Jurkat, Clone E6-1 (cell line): ENCODE measurements at places on chromosomes 5 and 9.

DNA sequence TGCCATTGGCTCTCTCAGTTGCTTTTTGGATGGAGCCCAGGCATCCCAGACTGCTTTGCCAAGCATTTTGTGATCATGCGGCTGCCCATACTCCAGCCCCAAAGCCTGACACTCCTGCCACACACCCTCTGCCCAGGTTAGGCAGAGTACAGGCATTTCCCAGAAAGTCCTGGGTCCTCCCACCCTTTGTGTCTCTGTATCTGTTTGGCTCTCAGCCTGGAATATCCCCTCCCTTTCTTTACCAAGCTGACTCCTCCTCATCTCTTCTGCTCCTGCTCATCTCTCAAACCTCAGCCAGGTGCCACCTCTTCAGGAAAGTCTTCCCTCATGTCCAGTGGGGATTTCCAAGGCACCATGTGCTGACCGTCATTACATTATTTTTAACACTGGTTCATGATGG is 14.3 kb upstream of the SH3RF2 start:
- DNase-seq: no peak

DNA sequence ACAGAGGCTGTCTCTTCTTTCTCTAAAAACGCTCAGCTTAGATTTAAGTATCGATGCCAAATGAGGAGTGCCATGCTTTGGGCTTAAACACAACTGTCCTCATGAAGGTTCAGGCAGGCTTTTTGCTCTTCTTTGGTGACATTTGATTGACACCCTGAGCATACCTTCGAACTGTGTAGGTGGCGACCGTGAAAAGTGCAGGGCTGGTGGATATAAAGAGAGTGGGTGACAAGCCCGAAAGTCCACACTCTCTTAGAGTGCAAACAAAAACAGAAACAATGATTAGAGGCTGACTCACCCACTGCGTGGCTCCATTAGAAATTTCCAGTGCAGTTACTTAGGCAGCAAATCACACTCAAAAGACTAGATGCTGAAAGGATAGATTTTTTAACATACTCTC is 141.7 kb downstream of the SYK start:
- DNase-seq: no peak

DNA sequence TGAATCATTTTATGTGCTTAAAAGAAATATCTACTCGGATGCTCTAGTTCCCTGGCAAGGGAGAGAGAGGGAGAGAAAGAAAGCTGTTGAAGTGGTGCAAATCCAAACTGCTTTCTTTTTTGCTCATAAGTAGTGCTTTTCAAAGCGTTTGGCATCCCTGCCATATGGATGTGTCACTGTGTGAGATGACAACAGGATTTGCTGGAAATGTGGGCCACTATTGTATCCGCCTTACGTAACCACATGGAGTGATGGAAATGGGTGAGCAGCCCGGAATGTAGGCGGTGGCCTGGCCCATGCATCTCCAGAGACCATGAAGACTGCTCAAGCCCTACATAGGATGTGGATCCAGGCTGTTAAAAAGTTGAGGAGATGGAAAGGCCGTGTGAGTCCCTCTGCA is 30.8 kb downstream of the TJP2 start:
- DNase-seq: no peak

- peak; percentile 33 for DNase-seq
These were observed 933.6 kb downstream of the CDH12 start for GRCh38 chr5:21919414-21920022.

DNA sequence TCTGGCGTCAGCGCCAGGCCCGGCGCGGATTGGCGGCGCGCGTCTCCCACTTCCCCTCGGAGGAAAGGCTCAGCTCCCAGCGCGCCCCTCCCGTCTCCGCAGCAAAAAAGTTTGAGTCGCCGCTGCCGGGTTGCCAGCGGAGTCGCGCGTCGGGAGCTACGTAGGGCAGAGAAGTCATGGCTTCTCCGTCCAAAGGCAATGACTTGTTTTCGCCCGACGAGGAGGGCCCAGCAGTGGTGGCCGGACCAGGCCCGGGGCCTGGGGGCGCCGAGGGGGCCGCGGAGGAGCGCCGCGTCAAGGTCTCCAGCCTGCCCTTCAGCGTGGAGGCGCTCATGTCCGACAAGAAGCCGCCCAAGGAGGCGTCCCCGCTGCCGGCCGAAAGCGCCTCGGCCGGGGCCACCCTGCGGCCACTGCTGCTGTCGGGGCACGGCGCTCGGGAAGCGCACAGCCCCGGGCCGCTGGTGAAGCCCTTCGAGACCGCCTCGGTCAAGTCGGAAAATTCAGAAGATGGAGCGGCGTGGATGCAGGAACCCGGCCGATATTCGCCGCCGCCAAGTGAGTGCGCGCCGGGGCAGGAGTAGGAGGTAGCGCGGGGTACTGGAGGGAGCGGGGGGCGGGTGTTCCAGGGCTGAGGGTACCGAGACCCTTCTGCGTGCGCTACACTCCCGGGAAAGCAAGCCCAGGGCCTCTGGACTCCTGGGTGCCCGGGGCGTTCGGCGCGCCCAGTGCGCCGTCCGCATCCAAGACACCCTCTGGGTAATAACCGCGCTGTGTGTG is at the start of gene MSX2:
TSS of gene MSX2 (plus strand) at position 99 of the 777 bp plus-strand sequence. CDS start at position 177, 78 bp downstream.
- no peak for DNase-seq

DNA sequence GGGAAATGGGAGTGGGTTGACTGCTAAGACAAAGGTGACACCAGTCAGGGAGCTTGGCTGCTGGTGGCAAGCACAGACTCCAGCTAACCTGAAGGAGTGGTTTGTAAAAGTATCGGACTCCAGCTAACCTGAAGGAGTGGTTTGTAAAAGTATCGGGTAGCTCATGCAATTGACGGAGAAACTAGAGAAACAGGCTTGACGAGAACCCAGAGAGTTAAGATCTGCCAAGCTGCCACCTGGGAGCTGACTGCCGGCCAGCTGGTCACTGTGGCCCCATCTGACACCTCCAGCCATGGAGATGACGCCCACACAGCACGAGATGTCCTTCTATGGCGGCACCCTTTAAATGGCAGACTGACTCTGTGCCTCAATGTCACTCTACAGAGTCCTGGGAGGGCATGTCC is 28.3 kb upstream of the CRB2 start:
- DNase-seq: no peak

DNA sequence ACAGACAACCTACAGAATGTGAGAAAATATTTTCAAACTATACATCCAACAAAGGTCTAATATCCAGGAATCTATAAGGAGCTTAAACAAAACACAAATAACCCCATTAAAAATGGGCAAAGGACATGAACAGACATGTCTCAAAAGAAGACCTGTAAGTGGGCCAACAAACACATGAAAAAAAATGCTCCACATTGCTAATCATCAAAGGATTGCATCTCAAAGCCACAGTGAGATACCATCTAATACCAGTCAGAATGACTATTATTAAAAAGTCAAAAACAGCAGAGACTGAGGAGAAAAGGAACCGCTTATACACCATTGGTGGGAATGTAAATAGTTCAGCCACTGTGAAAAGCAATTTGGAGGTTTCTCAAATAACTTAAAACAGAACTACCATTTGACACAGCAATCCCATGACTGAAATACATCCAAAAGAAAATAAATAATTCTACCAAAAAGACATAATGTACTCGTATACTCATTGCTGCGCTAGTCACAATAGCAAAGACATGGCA is 39.1 kb upstream of the C5orf63 start:
- no peak for DNase-seq

- no peak for DNase-seq
These were observed 147.3 kb downstream of the SGCD start for GRCh38 chr5:156474251-156474650.

DNA sequence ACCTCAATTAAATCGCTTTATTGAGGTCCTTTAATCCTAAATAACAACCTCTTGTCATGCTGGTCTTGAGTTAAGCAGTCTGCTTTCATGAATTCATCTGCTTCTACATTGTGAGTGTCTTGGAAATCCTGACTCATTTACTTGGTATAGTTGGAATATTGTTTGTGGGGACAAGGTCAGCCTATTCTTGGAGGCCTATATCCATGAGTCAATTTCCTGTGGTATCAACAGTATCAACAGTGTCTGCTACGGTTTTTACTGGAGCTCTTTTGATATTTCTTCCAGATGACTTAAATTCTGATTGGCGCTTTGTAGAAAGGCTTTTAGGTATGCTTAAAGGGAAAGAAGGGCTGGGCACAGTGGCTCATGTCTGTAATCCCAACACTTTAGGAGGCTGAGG is 71.2 kb upstream of the PARP8 start:
- DNase-seq: no peak

- no peak for DNase-seq
These were observed 42.4 kb upstream of the PHYKPL start for GRCh38 chr5:178274781-178275537.

GRCh38 chr5:110087829-110088228 is 398.1 kb downstream of the MAN2A1 start:
- no peak for DNase-seq

DNA sequence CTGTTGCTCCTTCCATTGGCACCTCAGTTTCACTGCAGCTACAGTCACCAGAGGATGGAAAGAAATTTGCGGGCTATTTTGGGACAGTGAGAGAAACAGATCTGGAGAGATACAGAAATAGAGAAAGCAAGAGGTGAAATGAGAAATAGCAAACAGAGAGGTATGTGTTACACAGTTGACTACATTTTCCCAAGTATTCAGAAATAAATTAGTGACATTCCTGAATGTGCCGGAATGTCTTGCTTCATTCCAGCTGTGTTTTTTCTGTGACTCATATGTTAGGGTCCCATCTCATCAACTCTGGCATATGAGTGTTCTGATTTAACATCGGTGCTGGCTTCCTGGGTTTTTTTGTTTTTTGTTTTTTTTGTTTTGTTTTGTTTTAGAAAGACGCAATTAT is 63.8 kb upstream of the ZNF462 start:
- no peak for DNase-seq

GRCh38 chr9:1094749-1095148 is 44.6 kb downstream of the DMRT2 start:
- no peak for DNase-seq

GRCh38 chr5:10678244-10678643 is 82.8 kb downstream of the DAP start:
- no peak for DNase-seq

DNA sequence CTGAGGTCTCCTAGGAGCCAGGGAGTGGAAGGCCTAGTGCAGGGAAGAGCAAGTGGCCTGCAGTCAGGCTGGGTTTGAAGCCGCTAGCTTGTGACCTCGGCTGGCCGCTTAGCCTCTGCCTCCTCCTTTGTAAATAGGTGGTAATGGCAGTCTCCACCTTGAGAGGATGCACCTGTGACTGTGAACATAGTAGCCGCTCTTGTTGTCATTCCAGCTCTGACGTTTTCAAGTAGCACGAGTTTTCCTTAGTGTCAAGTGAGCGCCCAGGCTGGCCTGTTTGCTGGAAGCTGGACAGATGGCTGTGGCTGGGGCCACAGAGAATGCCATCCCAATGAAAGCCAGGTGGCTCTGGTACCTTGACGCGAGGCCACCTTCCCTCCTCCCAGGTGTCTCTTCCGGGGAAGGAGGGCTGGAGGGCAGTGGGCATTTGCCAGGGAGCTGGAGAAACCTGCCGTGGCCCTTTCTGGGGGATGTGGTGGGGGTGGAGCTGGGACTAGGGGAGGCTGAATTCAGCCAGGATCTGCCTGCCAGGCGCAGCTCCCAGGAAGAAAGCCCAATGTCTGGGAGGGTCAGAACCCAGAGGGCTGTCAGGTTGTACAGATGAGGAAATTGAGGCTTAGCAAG is 2.5 kb downstream of the ASS1 start:
- no peak for DNase-seq

GRCh38 chr5:138725153-138725817 is 27.9 kb upstream of the CTNNA1 start:
- DNase-seq: no peak

- no peak for DNase-seq
These were observed 18.9 kb upstream of the ORM1 start for GRCh38 chr9:114303977-114304376.

DNA sequence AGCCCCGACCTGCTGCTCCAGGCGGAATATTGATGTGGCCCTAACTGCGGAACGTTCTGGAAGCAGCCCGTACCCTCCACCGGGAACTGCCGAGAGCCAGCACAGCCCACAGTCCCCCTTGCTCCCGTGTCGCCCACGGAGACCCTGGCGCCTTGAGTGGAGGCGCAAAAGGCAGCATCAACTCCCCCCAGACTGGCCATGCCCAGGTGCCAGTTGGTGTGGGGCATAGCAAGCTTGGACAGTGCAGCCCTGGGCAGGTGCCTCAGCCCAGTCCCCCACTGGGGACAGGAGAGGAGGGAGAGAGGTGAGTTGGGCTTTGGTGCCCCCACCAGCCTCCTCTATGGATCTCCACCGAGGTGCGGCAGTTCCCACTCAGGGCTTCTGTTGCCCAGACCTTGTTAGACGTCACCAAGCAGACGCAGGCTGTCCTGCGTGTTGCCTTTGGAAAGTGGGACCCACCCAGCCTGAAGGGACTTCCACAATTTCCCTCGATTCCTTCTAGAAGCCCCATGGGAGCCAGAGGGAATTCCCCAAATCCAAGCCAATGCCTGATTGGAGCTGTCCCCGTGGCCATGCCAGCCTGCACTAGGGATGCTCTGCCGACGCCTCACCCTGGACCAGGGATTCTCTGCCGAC is 19.8 kb upstream of the NRARP start:
- DNase-seq: no peak

- DNase-seq: no peak
These were observed 15.7 kb upstream of the KCNN2 start for GRCh38 chr5:114346181-114346580.

- no peak for DNase-seq
These were observed 54.7 kb downstream of the NXNL2 start for GRCh38 chr9:88589656-88590055.

DNA sequence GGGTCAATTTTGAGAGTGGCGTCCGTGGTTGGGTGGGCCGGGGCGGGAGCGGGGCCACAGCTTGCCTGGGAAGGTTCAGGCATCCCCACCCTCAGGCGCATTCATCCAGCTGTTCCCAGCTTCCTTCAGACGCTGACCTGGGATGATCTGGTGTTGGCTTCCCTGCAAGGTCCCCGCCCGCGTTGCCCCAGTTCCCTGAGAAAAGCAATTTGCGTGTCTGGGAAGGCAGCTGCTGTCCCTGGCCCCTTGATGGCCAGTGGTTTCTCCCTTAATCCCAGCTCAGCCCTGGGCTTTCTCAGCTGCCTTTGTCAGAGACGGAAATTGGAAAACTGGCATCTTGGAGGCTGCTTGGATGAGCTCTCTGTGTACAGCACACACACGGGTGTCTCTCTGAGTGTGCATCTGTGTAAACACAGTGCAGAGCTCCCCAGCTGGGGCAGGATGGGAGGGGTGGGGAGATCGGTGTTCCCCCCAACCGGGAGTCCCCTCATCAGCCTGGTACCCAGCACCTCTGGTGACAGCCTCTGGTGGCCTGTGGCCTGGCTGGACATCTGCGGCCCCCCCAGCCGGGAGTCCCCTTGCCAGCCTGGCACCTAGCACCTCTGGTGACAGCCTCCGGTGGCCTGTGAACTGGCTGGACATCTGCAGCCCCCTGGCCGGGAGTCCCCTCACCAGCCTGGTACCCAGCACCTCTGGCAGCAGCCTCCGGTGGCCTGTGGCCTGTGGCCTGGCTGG is 94.0 kb downstream of the COL5A1 start:
- no peak for DNase-seq

- DNase-seq: no peak
These were observed 142.1 kb downstream of the LHFPL2 start for GRCh38 chr5:78506261-78507024.

GRCh38 chr9:101352892-101353463 is 31.8 kb downstream of the BAAT start:
- DNase-seq: no peak

GRCh38 chr5:68954618-68954910 is 139.2 kb upstream of the SLC30A5 start:
- DNase-seq: no peak

GRCh38 chr9:31908158-31908890 is 476.1 kb upstream of the ACO1 start:
- no peak for DNase-seq
